Nephron progenitor cell (in vitro differentiated cells): ENCODE measurements at places on chromosomes 5 and 9.

- no peak for DNase-seq
Observed at GRCh38 chr9:16873126-16873802, 2.8 kb upstream of the BNC2 start.

DNA sequence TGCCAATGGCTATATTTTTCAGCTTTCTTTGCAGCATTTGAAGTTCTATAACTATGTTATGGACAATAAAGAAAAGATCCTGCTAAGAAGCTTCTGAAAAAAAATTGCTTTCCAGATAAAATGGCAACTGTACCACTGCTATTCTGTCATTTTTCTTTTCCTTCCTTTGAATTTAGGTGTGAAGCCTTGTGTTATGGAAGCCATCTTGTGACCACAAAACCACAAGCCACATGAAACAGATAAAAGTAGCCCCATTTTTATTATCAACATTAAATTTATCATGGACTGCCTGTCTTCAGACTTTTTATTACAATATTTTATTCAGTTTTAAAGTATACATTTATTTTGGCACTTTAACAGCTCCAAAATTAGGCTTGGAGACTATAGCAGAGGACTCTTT lies 289.9 kb upstream of the ACTBL2 start:
- DNase-seq, result no peak

DNA sequence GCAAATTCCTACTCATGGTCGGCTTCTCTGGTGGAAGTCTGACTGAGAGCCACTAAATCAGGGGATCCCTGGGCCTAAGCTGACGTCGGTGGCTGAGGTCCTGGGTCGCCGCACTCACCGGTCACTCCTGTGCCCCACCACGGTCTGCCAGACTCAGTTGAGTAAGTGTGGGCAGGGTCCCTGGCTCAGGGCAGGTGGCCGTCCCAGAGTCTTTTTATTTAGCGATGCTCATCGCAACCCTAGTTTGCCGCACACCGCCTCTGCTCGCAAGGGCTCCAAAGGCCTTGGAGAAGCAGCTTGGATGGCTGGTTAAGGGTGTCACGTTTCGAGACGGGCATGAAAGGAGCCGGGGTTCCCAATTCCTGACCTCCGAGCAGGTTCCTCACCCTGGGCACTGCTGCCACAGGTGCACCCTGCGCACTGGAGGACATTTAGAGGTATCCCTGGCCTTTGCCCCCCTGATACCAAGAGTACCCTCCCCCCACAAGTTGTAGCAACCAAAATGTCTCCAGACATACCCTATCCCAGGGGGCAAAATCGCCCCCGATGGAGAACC lies 59.9 kb downstream of the NSUN2 start:
- DNase-seq, result no peak

- DNase-seq, result no peak
Observed at GRCh38 chr5:177452688-177453638, 6.3 kb downstream of the PRR7 start.

GRCh38 chr9:70250221-70250620 lies 8.6 kb upstream of the SMC5 start:
- DNase-seq, result no peak

- no peak for DNase-seq
Observed at GRCh38 chr5:124961521-124961920, 215.1 kb upstream of the ZNF608 start.

DNA sequence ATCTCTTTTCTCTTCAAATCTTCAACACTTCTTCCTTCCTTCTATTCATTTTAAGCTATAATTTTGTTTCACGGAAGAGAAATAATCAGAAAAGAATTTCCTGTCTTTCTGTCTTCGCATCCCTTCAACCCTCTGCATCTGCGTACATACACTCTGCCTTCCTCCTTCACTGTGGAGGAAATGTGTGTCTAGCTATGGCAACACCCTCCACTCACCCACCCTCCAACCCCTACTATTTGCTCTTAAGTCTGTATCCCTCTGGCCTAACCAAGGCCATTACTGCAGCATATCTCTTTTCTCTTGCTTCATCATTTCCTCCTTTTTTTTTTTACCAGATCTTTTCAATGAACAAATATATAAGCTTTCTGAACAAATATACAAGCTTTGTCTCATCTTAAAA lies 105.7 kb upstream of the NUDT12 start:
- DNase-seq, result no peak

- no peak for DNase-seq
Observed at GRCh38 chr9:69295872-69296552, 29.0 kb upstream of the ENTREP1 start.

GRCh38 chr5:131939690-131940345 lies 5.6 kb downstream of the MEIKIN start:
- DNase-seq, result no peak

- no peak for DNase-seq
Observed at GRCh38 chr9:124805186-124805585, 28.3 kb downstream of the OLFML2A start.

DNA sequence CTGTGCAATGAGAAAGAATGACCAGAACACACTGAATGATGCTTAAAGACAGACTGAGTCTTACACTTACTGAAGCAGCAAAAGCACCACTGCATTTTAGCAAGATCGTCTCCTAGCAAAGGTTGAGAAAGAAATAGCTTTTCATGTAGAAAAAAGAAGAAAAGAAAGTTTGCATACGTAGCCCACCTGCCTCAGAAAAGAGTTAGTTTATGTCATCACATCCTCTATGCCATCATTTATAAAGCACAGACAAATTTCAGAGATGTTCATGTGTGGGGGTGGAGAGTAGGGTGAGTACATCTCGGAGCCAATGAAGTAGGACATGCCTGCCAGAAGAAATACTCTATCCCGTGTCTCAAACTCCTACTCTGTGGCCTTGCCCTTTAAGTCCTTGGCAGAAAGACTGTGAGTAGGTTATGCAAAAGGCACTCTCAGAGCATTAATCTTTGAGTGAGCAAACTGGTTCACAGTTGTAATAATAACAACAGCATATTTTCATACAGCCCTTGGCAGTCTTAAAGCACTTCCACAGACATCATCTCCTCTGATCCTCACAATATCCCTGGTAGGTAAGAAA lies 22.4 kb downstream of the NRG2 start:
- DNase-seq, result no peak

DNA sequence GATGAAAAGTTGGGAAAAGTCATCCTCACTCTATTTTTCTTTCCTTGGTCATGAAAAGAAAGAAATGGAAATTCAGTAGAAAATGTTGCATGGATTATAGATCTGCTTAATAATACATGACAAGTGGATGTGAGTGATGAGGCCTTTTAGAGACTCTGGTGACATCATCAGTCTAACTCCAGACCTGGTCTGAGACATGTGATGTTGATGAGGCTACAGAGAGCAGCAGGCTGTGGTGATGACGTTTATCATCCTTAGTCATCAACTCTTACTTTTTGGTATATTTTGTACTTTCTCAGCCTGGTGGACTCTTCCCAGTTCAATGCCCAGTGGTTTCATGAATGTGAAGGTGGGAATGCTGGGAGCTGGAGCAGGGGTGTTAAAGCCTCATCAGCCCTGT lies 116.4 kb downstream of the TTLL11 start:
- no peak for DNase-seq

DNA sequence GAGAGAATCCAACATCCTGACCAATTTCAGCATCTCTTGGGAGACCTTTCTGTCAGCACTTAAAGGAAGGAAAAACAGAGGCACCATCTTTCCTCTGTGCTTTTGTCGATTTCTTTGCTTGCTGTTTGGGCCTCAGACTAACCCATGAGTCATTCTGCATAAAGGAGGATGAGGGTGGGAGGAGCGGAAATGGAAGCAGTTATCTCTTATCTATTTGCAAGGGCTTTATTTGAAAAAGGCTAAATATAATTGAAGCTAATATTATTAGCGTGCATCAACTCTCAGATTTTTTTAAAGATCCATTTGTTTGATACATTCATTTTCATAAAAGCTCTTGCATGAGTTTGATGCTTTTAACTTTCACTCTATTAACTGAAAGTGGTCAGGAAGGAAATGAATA lies 72.9 kb downstream of the ZNF622 start:
- no peak for DNase-seq

- DNase-seq, result no peak
Observed at GRCh38 chr5:34041247-34041972, 1.6 kb downstream of the C1QTNF3 start.

DNA sequence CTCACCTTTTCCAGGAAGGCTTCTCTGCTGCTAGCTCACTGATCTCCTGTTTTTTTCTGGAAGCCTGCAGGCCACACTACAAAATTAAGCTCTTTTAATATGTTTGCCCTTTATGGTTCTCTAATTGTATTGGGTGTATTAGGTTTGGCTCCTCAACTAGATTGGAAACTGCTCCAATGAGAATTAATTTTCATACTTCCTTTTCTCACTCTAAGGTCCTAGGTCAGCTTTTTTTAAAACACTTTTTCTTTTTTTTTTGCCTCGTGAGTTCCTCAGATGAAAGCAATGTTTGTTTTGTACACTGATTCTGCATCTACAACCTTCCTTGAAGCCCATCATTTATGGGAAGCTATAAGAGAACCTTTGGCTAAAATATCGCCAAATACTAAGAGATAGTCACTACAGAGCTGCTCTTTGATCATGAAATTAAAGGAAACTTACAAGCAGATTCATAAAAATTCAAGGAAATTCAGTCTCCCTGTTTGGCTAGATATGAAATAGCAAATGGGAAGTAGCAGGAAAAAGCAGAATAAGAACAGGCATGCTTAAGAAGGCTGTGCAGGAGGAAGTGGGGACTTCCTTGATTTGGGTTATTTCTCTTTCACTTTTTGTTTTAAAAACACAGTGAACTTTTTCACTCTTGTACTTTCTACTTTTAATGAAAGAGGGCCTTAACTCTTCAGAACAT lies 55.2 kb upstream of the FYB1 start:
- DNase-seq, result no peak

DNA sequence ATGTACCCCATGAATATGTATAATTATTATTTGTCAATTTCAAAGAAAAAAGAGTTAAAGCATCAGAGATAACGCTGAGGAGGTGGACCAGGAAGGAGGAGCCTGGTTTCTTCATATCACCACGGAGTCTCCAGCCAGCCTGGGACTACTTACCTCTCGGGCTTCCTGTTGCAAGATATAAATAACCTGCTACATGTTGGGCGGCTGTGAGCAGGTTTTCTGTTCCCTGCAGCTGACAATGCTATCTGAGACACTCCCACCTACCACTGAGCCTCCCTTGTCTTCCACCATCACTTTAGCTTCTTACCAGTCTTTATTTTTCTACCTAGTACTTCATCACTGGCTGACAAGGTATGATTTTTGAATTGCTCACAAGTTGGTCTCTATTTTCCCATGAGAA lies 102.7 kb upstream of the CPEB4 start:
- DNase-seq, result no peak

- DNase-seq, result no peak
Observed at GRCh38 chr5:83306572-83307241, 164.8 kb upstream of the VCAN start.

GRCh38 chr9:87285183-87285850 lies 212.3 kb upstream of the DAPK1 start:
- DNase-seq, result no peak

DNA sequence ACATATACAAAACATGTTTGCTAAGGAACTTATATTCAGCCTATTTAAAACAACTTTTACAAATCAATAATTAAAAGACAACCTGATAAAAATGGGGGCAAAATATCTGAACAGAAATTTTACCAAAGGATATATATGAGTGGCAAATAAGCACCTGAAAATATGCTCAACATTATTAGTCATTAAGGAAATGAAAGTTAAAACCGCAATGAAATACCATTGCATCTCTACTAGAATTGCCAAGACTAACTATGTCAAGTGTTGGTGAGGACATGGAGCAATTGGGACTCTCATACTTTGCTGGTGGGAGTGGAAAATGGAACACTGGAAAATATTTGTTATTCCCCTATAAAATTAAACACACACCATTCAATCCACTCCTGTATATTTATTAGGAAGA lies 26.3 kb upstream of the PPP2R2B start:
- DNase-seq, result no peak

DNA sequence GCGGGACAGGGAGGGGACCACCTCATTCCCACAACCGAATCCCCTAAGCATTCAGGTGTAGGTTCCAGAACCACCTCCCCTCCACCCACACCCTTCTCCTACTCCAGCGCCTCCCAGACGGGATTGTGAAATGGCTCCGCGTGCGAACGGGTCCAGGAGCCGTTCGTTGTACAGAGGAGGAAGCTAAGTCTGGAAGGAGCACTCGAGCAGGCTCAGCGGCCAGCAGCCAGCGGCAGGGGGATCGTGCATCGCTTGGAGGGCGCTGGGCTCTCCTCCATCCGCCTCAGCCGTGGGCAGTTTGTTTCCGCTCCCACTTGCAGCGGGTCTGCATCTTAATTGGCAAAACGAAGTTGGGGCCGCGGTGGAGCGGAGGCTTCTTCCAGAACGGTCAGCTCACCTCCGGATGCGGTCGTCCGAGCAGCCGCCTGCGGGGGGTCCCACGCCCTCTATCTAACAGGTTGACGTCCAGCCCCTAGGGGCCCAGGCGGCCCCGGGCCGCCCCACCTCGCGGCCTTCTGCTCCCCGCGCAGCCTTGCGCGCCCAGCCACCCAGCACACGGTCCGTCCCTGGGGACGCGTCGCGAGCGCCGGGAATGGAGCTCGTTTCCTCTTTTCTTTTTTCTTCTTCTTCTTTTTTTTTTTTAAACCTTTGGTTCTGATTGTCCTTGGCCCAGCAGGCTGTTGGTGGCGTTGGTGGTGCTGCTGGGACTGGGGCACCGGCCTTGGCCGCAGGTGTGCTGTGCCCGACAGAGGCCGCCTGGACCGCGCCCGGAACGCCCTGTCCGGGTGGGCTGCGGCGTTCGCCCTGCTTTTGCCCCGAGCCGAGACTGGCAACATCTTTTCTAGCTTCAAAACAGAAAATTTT lies 3.9 kb upstream of the BARX1 start:
- DNase-seq, result peak; percentile 45

DNA sequence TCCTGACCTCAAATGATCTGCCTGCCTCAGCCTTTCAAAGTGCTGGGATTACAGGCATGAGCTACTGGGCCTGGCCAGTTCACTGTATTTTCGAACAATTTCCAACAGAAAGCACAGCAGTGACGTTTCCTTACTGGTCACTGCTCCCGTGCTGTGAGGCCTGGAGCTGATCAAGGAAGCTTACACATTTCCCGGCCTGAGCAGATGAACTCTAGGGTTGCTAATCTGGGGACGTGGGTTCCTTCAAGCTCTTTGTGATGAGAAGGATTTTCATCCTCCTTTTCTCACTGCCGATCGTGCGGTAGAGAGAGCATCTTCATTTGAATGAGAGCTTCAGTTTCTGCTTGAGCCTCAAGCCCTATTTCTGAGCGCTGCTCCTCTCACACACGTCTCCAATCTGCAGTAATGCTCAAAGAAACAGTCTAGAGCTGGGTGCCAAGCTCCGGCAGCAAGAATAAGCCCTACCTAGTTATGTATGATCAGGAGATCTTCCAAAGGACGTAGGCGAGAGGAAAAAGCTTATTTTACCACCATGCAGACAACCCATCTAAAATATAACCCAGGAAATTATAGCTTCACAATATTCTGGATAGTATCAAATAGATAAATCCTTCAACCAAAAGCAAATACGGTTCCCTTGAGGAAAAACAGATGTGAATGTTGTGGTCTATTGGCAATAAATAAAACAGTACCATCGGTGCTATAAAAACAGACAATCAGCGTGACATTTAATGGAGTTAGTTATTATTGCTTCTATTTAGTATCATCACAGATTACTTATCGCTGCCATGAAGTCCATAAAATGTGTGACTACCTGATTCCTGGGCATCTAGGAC lies 7.3 kb upstream of the SPATA24 start:
- DNase-seq, result no peak
